Muscle of arm (tissue), 14 donors: ENCODE measurements at places on chromosomes 5 and 9.

DNA sequence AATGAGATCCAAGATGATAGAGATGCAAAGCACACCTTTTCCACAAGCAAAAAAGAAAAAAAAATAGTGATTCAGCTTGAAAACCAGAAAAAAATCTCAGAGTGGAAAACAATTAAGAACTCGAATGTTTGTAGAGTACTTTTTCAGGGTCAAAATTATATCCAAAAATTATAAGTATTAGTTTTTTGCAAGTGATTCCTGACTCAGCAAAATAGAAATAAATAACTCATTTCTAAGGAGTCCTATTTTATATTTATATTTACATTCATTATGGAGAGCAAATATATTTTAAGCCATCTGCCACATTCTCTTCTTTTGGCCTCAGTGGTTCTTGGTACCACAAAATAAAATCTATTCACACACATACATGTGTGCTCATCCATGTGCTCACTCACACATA, 1011.8 kb upstream of the ARRDC3 start:
- DNase-seq, result no peak

DNA sequence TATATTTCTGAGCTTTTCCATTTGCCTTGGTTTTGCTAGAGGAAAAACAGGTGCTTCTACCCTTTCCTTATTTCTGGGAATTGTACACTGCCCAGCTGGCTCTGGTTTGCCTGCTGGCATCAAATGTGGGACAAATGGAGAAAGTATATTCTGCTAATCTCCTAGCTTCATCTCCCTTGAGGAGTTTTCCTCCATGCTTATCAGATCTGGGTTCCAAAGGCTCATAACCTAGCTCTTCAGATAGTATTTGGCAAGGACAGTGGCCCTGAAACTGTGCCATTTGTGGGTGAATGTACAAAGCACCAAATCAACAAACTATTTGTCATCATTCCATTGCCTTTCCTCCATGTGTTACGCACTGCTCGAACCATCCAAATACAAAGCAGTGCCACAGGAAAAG, 16.2 kb downstream of the PRLR start:
- no peak for DNase-seq

GRCh38 chr9:87973122-87973521, 1.2 kb downstream of the CDK20 start:
- no peak for DNase-seq

DNA sequence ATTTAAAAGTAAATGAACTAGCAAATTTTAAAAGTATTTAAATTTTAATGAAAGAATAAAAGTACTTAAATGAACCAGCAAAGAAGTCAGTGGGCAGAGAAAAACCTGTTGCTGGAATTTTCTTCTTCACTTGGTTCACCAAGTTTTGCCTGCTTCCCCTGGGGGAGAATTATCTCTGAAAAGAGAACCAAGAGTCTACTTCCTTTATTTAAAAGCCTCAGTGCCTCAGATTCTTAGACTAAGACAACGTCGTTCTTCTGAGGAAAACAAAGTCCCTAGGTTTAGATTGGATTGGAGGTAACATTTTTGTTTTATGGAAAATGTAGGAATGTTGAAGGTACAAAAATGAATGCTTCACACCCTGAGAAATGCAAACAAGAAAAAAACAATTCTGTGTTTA, 7.4 kb upstream of the KLF4 start:
- no peak for DNase-seq

DNA sequence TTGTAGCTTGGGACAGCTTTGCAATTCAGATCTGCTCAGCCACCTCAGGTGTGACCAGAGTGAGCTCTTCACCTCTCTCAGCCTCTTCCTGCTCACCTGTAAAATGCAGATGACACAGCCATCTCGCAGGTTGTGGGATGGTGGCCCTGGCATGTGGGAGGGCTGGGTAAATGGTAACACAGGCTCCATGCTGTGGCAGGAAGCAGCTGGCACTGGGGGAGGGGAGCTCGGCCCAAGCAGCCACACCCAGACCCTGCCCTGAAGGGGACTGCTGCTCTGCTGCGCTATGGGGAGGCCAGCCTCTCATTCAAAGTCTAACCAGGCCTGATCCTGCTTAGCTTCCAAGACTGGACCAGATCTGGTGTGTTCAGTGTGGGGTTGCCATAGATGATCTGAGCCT, 24.1 kb downstream of the PHF2 start:
- DNase-seq, result no peak

- no peak for DNase-seq
Observed at GRCh38 chr5:60633341-60633740, 66.6 kb downstream of the DEPDC1B start.

- DNase-seq, result no peak
Observed at GRCh38 chr9:137115394-137116026, 977 bp upstream of the DPP7 start.

- no peak for DNase-seq
Observed at GRCh38 chr9:69371001-69371400, 46.0 kb downstream of the ENTREP1 start.

DNA sequence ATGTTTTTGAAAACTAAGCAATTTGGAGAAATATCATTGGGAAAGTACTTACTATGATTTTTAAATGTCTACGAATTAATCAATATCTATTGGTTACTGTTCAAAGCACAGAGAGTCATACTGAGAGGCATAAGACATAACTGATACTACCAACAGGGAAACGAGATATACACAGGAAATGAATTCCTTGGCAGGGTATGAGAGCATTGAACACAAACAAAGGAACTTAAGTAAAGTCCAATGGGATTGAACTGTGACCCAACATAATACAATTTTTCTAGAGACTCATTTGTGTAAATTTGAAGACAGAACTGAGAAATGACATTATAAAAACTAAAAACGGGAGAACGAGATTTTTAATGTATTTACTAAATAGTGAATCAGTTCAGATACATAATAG, 1.3 kb upstream of the ITGA1 start:
- no peak for DNase-seq

- no peak for DNase-seq
Observed at GRCh38 chr9:90773617-90774016, 28.0 kb upstream of the SYK start.

- no peak for DNase-seq
Observed at GRCh38 chr9:106324053-106324585, 538.8 kb upstream of the ZNF462 start.

- no peak for DNase-seq
Observed at GRCh38 chr9:89177944-89178829, at the start of gene SHC3. TSS of gene SHC3 (minus strand) at chr9:89178818. CDS start at chr9:89178460, 358 bp downstream.

- DNase-seq, result peak; percentile 20
Observed at GRCh38 chr5:65928322-65928752, 2.0 kb downstream of the ERBIN start.

DNA sequence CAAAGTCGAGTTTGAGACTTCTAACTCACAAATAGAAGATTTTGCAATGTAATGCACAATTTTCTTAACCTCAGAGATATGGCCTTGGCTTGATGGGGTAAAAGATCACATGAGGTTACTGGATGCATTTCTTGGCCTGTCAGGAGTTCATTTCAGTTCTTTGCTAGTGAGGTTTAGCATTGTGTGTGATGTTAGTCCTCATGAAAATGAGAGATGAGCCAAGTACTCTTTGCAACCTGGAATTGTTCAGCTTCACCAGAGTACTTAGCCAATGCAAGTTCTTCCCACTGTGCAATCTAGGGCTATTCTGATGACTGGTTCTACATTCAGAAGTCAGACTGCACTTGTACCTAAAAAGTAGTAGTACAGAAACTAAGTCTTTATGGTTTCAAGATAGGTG, 24.9 kb downstream of the GNAQ start:
- DNase-seq, result no peak

GRCh38 chr5:62662521-62662920, 83.9 kb downstream of the LRRC70 start:
- no peak for DNase-seq

GRCh38 chr9:109129470-109130197, 9.9 kb upstream of the TMEM245 start:
- no peak for DNase-seq
